ENCODE measurements at places on chromosomes 11 and 22. TPM values are rescaled to one million over a fixed set of nuclear protein-coding genes. Genes with fewer than 3 reads are reported as not detected.

DNA sequence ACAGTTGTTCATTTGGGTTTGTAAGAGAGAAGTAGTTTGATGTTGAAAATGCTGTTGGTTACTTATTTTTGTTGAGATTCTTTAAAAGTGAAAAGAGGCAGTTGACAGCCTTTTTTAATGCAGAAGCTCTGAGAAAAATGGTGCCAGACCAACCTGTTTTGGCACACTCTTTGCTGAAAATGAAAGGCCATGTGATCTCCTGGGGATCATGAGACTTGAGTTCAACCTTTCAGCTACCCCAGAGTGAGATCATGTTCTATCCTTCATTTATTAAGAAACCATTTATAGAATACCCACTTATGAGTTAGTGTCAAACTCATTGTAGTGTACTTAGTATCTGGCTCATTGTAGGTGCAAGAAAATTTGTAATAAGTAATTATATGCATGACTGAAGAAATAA is 196.2 kb downstream of the MAML2 start:
- DNase-seq: no peak

DNA sequence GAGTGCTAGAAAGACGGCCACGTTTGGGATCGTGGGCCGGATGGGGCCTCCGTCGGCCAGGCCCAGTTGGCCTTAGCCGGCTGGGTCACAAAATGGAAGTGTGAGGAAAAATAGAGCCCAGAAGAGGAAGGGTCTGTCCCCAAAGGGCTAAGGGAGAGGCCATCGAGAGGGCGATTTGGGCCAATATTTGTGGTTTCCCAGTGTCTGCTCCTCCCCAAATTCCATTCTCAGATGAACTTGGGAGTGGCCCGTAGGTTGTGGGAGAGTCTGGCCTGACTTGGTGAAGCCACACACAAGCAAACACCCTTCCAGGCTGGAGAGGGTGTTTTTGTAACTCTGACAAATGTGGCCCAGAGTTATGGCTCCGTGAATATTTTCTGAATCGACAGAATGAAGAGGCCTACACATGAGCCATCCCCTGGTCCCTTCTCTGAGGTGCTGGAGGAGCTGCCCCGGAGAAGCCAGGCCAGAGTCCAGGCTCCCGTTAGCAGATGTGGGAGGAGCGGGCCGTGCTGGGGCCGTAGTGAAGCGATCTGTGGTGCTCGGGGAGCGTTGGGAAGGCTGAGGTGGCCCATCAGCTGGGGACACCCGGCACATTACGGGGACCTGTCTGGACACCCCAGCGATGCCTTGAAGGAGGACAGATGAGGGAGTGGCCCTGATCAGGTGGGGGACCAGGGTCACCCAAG is 73.5 kb upstream of the PPARA start:
- DNase-seq: no peak

GRCh38 chr22:16717699-16718558 is 107.3 kb downstream of the XKR3 start:
- peak; percentile 43 for DNase-seq

TMEM191C gene
- 0.54 TPM for polyA plus RNA-seq

FJX1 gene
- 8.1 TPM for polyA plus RNA-seq

FCHSD2 gene
- polyA plus RNA-seq: 23.8 TPM

DNA sequence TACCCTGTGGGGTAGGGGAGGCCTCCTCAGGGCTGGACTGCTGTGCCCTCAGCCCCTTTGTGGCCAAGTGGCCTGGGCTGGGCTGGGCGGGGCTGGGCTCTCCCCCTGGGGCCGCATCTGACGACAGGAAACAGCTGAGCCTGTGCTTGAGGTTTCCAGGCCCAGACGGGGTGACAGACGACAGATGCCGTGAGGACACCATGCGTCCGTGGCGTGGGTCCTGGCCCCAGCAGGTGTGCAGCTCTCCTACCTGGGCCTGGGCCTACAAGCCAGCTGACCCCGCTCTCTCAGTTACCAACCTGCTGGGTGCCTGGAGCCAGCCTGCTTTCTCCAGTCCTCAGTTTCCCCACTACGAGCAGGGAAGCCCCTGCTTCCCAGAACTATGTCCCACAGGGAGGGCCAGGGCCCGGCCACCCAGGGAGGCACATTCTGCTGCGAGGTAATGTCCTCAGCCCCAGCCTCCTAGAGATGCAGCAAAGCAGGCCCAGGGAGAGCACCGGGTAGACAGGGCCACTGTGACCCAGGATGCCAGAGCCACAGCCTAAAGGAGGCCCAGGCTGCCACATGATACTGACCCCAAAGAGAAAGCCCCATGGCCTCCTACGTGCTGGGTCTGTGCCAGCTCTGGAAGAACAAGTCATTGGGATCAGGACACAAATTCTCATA is 181.3 kb downstream of the IGLL1 start:
- DNase-seq: no peak

DNA sequence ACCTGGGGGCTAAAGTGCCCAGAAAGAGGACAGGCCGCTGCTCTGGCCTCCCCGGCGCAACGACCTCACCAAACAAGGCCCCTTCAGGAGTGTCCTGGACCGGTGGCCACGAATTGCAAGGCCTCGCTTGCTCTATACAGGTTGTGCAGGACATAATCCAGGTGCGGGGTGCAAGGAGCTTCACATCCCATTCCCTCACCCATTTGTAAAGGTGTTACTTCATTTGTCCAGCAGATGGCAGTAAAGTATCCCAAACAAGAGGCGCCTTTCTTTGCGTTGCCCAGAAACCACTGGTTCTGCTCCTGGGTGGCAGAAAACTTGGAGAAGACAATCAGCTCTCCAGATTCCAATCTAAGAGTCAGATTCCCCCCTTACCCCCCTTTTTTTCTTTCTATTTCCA is 35.9 kb upstream of the PRDM11 start:
- DNase-seq: peak; percentile 94

DNA sequence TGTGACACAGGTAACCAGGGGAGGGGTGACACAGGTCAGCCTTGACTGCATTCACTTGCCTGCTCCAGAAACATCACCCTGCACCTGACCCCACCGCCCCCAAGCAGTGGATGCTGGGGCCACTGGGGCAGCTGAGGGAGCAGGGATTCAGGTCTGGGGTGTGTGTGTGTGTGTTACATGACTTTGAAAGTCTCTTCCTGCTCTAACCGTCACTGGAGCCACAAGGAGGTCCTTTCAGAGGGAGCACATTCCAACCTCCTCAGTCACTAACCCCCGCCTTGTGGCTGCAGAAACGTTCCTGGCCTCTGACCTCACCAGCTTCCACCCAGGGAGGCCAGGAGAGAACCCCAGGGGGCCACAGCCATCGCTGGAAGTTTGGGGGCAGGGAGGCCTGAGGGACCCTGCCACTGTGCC is 2.9 kb upstream of the FOSL1 start:
- no peak for DNase-seq

- DNase-seq: peak; percentile 8
Observed at GRCh38 chr11:107857550-107858216, 904 bp downstream of the SLC35F2 start.

GRCh38 chr11:46674463-46675287 is 25.7 kb downstream of the ARHGAP1 start:
- no peak for DNase-seq

DNA sequence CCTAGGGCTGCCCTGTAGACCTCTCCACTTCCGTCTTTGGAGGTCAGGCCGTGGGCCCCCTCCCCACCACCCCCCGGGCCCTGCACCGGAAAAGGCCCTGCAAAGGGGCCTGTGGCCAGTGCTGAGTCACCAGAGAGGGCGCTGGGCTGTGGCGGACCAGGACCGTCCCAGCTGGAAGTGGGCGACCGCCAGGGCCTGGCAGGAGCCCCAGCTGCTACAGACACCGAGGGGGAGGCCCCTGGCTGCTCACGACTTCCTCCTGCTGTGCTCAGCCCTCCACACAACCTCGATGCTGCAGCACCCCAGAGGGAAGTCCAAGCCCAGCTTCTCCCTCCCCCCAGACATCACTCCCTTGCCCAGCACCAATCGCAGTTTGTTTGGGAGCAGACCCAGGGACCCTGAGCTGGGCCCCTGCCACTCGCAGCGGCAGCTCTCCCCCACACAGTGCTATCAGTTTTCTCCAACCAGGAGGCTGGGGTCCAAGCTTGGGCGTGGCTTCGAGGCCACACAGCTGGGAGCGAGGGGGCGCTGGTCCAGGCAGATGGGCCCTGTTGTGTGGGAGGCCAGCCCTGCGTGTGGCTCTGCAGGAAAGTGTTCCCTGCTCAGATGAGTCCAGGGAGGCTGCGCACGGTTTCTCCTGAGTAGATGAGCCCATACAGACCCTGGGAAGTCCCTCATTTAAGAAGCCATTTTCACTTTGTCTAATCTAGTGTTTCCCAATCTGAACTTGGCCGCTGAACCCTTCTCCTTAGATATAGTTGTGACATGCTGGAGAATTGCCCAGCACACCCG is 5.6 kb upstream of the SH3BP1 start:
- DNase-seq: peak; percentile 77

GRCh38 chr22:47092896-47093311 is 330.5 kb downstream of the TBC1D22A start:
- no peak for DNase-seq

GRCh38 chr11:100525197-100525596 is 161.9 kb upstream of the ARHGAP42 start:
- no peak for DNase-seq

DNA sequence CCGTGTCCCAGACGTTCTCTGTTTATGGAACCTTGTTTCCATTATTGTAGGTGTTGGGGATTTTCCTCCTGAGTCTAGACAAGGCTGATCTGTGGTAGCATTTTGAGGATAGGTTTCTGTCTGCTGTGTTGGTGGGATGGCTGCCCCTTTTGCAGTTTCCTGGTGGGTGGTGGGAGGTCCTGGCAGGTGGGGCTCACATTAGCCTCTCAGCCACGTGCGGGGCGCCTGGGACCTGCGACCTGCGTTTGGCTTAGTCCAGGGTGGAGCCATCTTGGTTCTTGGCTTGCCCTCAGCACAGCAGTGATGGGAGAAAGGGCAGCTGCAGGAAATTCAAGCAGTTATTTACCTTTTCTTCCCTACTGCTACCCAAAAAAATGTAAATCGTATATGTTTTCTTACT is 143.4 kb downstream of the TBC1D22A start:
- DNase-seq: no peak

GRCh38 chr22:44543362-44543761 is 45.3 kb upstream of the RTL6 start:
- DNase-seq: no peak
